ENCODE measurements at places on chromosomes 1 and 21.

DNA sequence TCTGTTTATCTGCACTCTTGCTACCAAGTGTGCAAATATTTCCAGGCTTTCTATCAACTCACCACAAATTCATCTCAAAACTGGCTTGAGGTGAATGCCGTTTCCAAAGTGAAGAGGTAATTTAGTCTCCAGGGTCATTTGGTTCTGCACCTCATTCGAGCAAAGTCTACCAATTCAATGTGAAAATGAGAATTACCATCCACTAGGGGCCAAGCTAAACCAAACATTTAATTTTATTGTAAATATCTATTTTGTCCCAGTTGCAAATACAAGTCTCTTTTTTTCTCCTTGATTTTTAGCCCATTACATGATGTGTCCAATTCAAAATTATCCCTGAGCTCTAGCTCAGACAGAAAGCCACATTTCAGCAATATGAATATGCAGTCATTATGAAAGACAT, 152.3 kb upstream of the PTBP2 start:
- no peak for DNase-seq

DNA sequence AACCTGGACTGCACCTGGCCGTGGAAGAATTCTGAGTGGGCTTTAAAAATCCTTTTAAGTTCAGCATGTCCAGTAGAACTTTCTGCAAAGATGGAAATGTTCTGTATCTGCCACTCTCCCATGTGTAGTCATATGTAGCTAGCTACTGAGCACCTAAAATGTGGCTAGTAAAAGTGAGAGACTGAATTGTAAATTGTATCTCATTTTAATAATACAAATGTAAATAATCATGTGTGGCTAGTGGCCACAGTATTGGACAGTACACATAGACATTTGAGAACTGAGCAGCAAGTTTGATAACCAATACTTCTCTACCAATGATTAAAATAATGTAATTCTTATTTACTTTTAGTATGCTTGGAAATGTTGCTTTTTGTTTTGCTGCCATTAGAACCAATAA, 57.3 kb downstream of the PHACTR4 start:
- DNase-seq = no peak

DNA sequence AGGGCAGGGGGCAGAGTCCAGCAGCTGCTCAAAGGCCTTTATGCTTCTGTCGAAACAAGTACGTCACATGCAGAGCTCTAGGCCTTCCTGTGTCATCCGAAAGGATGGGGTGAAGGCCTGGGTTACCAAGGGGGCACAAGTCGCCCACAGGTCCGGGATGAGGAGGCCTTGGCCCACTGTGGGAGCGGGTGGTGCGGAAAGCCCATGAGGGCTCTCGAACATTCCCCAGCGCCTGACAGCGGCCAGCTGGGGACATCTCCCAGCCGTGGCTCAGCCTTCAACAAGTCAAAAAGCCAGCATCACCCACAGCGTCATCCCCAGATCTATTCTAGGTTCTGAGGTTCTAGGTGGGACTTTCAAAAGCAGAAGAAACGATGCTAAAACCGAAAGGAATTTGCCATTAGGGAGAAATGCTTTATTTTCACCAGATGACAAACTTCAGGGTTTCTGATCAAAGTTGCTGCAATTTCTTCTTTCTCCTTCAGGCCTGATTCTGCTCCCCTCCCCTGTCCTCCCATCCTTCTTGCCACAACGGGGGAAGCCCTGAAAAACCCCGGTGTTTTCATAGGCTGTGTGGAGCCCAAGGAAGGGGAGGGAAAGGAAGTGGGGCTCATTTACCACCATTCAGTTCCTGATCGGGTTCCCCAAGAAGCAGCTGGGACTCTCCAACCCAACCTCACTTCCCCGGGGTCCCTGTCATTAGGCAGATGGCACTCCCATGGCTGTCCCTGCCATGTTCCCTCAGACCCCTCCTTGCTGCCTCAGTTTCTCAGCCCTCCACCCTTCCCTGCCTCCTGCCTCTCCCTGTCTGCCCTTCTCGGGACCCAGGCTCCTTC, 17.6 kb downstream of the GPR137B start:
- DNase-seq = no peak

DNA sequence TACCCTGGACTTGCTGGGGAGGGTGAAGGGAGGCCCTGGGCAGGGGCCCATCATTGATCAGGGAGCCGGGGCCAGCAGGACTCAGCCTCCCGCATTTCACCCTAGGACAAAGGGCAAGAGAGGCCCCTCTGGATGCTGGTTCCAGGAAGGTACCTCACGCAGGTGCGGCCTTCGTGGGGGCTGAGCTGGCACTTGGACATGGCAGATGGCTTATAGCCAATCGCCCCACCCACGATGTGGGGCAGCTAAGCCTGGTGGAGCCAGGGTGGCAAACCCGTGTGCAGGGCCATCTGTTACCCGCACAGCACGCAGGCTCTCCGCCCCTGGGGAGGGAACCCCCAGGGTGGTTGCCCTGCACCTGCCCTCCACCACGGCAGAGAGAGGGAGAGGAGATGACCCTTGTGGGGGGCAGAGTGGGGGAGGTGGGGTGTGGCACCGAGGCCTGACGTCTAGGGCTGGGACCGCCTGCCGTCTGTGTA, 2.5 kb downstream of the TFF3 start:
- DNase-seq = no peak

DNA sequence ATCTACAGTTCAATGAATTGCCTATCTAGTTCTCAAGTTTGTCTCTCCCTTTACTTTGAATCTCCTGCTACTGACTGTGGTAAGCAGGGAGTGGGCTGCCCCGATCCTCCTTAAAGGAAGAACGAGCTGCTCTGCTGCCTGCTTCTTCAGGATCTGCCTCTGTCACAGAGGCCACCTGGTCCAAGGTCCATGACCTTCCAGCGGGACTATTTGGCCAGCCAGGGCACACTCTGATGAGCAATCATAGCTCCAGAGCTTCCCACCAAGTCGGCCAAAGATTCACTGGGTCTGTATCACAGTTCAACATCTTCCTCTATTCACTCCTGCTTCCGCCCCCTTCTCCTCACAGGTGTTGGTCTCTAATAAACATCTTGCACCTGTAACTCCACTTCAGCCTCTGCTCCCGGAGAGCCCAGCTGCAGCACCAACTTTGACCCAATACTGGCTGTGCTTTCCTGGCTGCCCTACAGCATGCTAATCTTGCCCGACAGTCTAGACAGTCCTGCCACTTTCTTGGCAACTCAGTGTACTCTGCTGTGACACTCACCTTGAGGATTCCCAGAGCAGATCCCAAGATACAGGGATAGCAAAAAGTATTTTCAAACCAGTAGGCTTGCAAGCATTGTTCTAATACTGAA, 16.9 kb upstream of the MAP10 start:
- DNase-seq = no peak

GRCh38 chr1:93593854-93594602, 87.6 kb downstream of the BCAR3 start:
- DNase-seq = no peak

DNA sequence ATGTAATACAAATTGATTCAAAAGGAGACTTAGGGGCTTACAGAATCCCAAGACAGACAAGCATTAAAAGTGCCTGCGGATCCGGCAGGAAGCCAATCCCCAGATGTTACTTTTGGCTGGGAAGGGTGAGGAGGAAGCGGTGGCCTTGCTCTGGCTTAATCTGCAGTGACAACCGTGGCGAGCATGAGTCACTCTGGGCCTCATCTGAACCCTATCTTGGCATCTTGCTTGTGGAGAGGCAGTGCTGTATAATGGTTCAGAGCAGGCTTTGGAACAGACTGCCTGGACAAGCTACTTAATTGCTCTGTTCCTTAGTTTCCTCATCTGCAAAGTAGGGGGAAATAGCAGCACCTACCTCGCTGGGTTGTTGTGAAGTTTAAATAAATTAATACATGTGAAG, 74.1 kb downstream of the XCL2 start:
- peak; percentile 37 for DNase-seq

GRCh38 chr21:29825936-29826335, 113.9 kb downstream of the GRIK1 start:
- no peak for DNase-seq

- no peak for DNase-seq
Observed at GRCh38 chr1:9182784-9183257, 51.8 kb upstream of the H6PD start.

DNA sequence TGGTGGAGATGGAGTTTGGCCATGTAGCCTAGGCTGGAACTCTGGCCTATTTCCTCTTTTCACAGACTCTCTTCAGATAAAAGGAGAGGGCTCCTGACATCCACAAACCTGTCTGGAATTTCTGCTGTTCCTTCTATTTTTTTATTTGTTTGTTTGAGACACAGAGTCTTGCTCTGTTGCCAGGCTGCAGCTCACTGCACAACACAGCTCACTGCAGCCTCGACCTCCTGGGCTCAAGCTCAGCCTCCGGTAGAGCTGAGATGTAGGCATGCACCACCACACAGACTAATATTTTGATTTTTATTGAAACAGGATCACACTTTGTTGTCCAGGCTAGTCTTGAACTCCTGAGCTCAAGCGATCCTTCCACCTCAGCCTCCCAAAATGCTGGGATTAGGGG, 230.9 kb downstream of the TM2D1 start:
- no peak for DNase-seq

GRCh38 chr1:43447891-43448708, 5.6 kb downstream of the HYI start:
- DNase-seq = no peak

- no peak for DNase-seq
Observed at GRCh38 chr1:150683914-150684313, 13.0 kb downstream of the GOLPH3L start.

GRCh38 chr1:60415696-60416095, 342.1 kb upstream of the C1orf87 start:
- no peak for DNase-seq

- DNase-seq = no peak
Observed at GRCh38 chr1:1757422-1758058, 20.7 kb downstream of the NADK start.

GRCh38 chr1:213122514-213122929, 71.5 kb downstream of the RPS6KC1 start:
- no peak for DNase-seq

DNA sequence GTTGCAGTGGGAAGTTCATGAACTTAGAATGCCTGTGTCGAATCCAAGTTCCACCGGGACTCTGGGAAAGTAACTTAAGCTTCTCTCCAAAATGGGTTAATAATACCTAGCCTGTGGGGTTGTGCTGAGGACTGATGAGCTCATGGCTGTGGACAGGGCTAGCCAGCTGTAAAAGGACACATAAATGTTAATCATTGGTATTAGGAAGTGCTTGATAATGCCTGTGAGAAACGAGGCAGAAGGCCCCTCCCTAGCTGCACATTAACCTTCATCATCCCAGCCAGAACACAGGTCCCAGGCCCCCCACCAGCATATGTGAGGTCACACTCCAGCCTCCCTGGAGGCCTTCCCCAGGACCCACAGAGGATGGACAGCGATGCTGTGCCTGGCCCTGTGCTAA, 789 bp upstream of the GJB4 start:
- DNase-seq = no peak

GRCh38 chr1:112358061-112358770, 37.8 kb upstream of the CTTNBP2NL start:
- no peak for DNase-seq

- no peak for DNase-seq
Observed at GRCh38 chr1:168368131-168368530, 87.5 kb downstream of the TBX19 start.

DNA sequence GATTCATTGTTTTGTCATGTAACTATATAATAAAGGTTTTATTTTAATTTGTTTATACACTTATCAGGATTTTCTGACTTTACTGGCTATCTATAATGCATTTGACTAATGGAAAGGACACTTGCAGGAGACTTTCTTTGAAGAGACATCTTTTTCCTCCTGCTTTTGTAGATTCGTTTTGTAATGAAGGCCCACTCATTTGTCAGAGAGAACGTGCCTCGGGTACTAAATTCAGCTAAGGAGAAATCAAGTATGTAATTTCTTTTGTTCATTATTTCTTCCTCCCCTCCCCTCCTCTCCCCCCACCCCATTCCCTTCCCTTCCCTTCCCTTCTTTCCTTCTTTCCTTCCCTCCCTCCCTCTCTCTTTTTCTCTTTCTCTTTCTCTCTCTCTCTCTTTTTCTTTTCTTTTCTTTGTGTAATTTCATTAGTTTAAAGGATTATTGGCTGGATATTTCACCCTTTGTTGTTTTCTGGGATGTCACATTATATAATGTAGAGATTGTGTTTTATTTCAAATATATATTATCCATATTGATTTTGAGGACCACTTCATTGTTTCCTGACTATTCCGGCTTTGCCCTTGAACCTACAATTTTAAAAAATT, 23.7 kb upstream of the AXDND1 start:
- DNase-seq = no peak

- DNase-seq = no peak
Observed at GRCh38 chr1:106787520-106787919, 269.0 kb upstream of the PRMT6 start.

DNA sequence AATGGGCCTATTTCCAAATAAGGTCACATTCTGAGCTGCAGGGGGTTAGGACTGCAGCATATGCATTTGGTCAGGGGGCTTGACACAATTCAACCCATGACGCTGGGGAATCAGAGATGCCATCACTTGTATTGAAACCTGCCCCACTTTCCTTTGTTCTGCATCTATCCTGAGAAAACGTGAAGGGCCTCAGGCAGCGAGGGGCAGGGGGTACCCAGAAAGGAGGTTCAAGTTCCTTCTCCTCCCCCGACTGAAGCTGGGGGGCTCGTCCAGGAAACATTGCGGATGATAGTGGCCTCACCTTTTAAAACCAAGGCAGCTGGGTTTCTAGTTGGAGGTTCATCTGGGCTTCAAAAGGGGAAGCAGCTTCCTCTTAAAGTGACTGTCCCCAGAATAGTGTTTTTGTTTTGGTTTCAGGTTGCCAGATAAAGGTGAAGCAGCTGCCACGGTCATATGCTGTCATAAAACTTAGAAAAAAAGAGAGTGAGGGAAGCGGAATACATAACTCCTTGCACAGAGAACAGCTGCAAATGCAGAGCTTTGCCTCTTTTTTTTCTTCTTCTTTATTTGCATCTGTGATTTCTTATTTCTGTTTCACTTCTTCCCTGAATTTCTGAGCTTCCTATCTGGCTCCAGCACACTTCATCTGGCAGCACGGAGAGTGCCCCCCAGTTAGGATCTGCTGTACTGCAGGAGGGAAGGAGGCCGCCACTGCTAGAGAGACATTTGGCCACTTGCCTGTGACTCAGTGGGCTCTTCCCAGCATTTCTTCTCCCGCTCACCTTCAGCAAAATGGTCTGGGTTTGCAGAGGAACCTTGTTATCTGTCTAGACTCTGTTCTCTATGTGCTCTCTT, 142.0 kb downstream of the AJAP1 start:
- no peak for DNase-seq

DNA sequence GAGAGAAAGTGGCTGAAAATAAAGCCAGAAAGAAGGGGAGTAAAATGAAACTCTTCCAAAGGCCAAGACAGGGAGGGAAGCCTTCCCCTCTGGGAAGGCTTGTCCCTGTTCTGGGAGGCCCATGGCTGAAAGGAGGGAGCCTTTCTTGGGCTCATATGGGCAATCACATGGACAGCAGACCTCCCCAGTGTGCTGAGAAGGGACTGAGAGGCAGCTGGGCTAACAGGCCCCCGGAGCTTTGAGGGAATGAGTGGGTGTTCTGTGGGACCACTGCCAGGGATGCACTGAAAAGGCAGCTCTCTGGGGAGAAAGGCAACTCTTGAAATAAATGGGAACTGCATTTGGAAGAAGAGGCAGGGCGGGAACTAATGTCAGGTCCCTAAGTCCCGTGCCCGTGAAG, 39.1 kb downstream of the KANK4 start:
- DNase-seq = no peak
